ENCODE measurements at places on chromosomes 1 and 21. TPM values are rescaled to one million over a fixed set of nuclear protein-coding genes. Genes with fewer than 3 reads are reported as not detected.

The CFAP107 gene
- not detected for total RNA-seq

The CASQ2 gene
- total RNA-seq, result 6.5 TPM

The XPR1 gene
- 19.9 TPM for total RNA-seq

The KRTAP19-3 gene
- total RNA-seq, result not detected

The LCE2A gene
- total RNA-seq, result not detected

GRCh38 chr21:33290441-33290840 lies 24.3 kb downstream of the IL10RB start:
- no peak for DNase-seq

DNA sequence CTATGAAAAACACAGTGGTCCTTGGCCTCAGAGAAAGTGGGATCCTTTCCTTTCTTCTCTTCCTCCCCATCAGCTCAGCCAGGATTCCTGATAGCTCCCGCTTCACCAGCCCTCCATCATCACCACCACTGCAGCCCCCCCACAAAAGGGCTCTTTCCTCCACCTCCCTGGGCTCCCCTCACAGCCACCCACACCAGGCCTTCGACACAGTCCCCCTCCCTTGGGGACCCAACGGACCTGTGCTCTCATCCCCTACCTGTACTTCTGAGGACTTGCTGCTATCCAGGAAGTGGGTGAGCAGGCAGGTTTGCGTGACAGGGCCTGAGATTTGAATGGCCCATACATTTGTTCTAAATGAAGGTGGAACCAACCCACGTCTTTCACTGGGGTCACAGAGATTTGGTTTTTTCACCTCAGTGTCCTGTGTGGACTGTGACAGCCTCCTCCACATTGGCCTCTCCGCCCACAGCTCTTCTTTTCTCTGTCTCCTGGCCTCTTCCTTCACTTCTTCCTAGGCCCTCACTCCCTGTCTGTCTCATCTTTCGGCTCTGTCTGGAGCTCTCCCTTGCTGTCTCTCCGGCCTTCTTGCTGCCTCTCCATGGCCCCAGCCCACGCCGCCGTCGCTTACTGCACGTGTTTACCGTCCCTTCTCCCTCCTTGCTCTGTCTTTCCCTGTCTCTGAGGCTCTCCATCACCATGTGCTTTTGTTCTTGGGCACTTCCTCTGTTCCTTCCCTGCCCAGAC lies 238.6 kb downstream of the FOXD2 start:
- DNase-seq, result no peak

DNA sequence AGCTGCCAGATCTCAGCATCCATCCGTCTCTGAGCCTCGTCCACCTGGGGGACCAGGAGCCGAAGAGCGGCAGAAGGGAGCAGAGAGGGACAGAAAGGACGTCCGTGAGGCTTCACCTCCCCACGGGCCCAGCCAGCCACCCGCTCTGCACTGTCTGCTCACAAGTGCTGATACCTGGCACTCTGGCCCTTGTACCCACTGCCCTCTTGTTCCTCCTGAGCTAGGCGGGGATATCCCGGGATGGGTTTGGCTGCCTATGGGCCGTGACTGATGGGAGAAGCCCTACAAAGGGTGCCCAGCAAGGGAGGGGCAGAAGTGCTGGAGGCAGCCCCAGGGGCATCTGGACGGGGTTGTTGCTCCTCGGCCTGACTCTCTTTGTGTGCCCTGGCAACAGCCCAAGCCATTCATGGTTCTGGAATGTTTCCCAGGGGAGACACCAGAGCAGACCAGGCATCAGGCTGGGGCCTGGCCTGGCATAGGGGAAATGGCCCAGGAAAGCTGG lies 57.6 kb downstream of the LDLRAD2 start:
- peak; percentile 88 for DNase-seq

DNA sequence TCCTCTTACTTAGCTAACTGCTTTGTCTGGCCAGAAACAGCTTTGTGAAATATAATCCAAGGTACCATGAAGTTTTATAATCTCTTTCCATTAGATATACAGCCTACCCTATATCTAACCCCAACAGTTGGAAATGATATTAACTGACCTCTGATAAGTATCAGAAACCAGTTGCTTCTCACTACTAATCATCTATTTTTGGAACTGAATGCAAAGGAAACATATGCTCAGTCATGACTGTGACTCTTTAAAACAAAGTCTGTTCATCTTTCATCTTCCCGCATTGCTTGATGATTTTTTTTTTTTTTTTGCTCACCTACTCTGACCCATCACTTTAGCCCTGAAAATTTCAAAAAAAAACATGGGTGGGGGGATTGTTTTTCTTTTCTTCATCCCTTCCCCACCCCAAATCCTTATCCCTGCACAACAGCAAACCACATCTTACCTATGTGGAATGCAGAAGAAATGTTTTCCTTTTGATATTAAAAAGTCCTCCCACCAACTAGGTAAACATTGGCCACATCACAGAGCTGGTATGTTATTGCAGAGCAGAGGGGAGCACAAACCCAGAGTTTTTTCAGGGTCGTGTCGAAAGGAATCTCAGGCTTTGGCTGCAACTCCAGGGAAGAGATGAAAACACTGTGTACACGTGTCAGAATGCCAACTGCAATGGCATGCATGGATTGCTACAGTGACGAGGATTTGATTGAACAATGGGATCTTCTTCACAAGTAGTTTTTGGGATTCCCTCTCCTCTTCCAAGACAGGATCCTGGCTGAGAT lies 137.3 kb downstream of the SLC30A10 start:
- DNase-seq, result no peak

- DNase-seq, result no peak
These were observed 190.3 kb downstream of the GRIK3 start for GRCh38 chr1:36843906-36844610.

GRCh38 chr1:205430696-205431305 lies 8.9 kb upstream of the LEMD1 start:
- peak; percentile 74 for DNase-seq

- no peak for DNase-seq
These were observed 43.4 kb downstream of the PTGS2 start for GRCh38 chr1:186636786-186637185.

DNA sequence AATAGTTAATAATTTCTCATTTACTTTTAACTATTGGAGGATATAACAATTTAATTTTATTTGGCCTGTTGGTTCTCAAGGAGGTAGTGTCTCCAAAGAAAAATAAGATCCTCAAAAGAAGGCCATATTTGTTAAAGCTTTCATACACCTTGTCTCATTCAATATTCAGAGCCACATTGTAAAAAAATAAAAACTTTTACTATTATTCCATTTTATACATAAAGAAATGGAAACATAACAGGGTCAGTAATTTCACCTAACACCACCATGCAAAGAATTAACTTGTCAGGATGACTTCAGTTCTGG lies 40.3 kb upstream of the KCTD3 start:
- DNase-seq, result no peak

DNA sequence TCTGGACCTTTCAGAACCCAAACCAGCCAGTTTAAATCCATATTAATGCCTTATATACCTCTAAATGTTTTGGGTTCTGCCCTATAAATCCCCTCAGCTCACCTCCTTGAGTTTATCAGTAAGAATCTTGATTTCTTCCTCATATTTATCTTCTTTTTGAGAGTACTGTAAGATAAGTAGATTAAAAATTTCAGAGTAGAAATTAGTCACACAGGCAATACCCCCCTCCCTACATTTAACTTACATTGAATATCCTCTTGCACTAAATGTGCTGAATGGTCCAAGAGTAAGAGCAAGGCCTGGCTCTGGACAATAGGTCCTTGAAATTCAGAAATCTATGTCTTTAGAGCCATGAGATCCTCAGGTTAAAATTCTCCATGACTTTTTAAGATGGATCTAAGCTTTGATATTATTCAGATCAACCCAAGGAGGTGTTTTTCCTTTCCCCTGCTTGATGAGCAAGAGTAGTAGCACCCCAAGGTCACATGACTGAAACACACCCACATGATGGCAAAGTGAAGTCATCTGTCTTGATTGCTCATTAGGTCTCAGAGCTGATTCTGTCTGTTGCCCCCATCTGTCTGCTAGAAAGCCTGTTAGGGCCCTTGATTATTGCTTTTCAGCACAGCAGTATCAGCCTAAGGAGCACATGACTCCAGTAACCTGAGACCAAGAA lies 15.8 kb upstream of the NUP210L start:
- no peak for DNase-seq

GRCh38 chr1:206000641-206001339 lies 2.4 kb downstream of the RAB7B start:
- DNase-seq, result peak; percentile 38

DNA sequence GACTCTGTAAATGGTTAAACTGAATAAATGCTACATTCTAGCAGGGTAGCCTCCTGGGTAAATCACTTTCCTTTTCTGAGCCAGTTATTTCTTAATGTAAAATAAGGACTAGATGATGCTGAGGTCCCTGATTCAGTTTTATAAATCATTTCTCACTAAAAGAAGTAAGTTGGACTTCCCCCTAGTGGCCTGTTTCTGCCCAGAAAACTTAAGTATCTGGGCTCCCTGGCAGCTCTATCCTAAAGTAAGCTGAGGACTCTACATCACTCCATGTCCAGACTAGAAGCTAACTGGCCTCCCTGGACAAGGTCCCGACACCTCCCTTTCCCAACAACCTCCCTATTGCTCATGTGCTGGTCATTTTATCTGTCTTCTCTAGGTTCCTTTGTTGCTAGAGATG lies 3.0 kb downstream of the GPN2 start:
- no peak for DNase-seq

- DNase-seq, result no peak
These were observed 96.6 kb upstream of the B3GALT2 start for GRCh38 chr1:193283016-193283415.

DNA sequence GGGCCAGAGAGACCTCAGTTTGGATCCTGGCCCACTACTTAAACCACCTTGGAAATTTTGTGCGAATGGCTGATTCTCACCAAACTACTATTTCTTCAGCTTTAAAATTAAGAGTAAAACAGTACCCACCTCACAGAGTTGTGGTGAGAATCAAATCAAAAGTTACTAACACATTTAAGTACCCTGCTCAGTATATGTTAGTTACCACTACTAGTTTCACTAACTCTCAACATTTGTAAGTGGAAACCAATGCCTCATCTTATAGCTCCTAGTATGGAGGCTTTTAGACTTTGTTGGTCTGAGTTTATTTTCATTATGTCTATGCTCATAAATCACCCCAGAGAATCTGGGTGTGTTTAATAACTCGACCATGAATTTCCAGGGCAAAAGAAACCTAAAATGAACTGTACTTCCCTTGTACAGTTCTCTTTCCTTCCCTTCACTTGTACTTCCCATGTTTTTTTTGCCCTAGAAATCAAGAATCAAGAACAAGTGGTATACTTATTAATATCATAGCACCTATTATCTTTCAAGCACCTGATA lies 11.6 kb upstream of the SERBP1 start:
- no peak for DNase-seq

DNA sequence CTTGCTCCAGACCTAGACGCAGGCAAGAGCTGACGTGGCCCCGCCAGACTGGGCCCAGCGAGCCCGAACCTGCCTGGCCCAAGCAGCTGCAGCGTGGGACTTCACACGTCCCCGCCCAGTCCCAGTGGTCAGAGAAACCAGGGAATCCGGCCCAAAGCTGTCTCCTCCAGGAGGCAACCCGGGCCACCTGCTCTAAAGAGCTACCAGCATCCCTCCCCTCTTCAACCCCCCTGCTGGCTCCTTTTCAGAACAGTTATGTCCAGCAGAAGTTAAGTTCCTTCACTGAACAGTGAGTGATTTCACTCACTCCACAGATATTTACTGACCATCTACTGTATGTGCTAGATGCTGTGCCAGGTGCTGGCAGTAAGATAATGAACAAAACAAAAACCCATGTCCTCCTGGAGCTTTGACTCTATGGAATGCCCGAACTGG lies 2.1 kb upstream of the EFNA1 start:
- peak; percentile 61 for DNase-seq

DNA sequence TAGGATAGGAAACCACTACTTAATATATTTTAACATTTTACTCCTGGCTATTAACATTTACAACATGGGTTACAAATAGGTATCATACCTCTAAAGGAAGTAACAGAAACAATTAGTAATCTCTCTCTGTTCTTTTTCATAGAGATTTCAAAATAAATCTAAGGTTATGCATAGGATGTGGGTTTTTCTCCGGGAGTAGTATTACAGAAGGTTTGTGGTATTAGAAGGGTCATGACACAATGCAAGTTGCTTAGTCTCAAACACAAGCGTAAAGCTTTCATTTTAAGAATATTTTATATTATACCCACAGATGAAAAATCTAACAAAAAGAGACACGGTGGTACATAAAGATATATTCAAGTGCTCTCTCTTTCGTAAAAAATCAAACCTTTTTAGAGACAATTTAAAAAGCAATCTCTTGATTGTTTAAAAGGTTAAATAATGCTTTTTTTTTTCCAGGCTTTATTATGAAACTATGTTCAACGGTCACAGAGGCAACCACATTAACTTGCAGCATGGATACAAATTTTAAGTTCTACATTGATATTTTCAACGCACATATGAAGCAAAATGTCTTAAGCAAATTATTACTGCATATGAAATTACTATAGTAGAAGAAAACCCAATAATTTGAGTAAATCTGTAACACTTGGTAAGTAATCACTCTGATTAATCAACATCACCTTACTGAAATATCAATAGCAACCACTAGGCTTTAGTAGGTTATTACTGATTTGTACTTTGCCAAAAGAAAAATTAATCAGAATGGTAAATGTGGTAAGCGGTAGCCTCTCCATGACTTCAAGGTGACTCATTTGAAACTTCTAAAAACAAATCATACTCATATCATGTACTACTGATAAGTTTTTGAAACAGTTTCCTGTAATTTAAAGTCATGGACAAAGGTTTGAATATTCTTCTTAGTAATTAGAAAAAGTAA lies 97.4 kb upstream of the GFI1 start:
- no peak for DNase-seq

DNA sequence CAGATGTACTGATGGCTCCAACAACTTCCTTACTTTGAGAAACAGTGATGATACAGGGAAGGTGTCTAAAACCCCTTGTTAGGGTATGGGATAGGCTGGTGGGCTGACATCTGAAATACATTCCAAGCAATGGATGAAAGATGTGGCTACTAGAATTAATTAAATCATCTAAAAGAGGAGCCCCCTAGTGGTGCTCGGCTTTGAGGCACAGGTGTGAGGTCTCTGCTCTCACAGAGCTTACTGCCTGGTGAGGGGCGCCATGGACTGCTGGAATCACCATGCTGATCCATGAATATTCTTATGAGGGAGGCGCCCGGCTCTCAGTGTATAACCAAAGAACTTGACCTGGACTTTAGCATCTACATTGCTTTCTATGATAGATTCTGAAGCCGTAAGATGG lies 48.5 kb downstream of the GNG4 start:
- no peak for DNase-seq

DNA sequence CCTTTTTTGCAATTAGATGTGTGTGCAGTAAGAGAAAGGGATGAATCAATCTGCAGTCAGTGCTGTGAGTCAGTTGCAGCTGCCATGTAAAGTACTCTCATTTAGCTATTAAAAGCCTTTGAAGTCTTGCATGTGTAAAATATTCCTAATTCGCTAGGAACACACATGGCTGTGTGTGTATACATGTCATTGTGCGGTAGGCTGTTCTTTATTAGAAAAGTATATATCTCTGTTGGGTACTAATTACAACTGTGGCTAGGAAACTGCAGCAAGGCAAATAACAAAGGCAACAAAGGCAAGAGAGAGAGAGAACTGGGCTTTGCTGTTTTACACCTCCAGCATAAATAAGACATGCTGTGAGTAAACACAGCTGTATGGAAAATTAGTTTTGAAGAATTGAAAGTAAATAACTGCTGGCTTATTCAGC lies 41.7 kb downstream of the EPB41 start:
- no peak for DNase-seq

Data from sciatic nerve (tissue), 2 donors.